Thyroid gland (tissue), 4 donors: ENCODE measurements at places on chromosomes 5 and 9. TPM values are rescaled to one million over a fixed set of nuclear protein-coding genes. Genes with fewer than 3 reads are reported as not detected.
A peak's percentile ranks its signal among the peaks of the same experiment; 100 is the strongest.

DNA sequence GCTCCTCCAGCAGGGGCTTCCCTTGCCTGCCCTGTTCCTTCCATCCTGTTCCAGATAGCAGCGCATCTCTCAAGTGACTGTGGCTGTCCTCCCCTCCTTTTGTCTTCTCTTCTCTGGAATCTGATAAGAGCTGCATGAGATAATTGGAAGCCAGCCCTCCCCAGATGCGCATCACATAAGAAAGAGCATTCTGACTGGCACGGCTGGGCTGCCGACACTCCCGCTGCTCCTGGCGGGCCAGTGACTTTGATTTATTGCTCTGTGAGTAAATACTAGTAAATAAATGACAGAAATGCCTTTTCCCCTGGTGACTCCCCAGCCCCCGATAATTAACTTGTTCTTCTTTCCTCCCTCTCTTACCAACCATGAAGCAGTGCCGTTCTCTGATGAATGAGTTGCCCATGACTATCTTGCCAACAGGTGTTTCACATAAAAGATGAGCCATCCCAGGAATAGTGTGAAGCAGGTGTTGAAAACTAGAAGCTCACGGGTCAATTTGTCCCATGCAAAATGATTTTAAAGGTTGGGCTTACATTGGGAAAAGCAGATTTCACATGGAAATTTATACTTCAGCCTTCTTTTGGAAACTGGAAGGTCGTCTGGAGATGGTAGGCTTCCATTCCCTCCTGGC is 212.3 kb downstream of the ERCC6L2 start:
- no peak for DNase-seq

- no peak for DNase-seq
Observed at GRCh38 chr9:128553728-128554127, 1.3 kb downstream of the SPTAN1 start.

DNA sequence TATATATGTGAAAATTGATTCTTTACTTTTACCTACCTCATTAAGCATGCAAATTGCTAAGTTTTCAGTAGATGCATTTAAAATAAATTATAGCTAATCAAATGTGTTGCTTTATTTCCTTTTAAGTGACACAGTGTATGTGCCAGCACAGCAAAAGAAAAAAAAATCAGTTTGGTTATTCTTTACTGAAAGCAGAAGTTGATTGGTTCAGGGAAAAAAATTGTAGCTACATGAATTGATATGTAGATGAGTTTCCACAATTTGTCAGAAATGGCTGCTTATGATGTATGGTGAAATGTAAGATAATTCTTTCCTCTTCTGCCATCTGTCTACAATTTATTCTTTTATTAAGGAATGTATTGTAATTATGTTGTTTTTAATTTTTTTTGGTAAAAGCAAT is 57.8 kb downstream of the PARP8 start:
- no peak for DNase-seq

- DNase-seq, result peak; percentile 57
Observed at GRCh38 chr9:97307500-97308163, at the start of gene CCDC180. Gene CCDC180 (plus strand): TSS chr9:97307659. CDS start chr9:97308064, 405 bp downstream.

DNA sequence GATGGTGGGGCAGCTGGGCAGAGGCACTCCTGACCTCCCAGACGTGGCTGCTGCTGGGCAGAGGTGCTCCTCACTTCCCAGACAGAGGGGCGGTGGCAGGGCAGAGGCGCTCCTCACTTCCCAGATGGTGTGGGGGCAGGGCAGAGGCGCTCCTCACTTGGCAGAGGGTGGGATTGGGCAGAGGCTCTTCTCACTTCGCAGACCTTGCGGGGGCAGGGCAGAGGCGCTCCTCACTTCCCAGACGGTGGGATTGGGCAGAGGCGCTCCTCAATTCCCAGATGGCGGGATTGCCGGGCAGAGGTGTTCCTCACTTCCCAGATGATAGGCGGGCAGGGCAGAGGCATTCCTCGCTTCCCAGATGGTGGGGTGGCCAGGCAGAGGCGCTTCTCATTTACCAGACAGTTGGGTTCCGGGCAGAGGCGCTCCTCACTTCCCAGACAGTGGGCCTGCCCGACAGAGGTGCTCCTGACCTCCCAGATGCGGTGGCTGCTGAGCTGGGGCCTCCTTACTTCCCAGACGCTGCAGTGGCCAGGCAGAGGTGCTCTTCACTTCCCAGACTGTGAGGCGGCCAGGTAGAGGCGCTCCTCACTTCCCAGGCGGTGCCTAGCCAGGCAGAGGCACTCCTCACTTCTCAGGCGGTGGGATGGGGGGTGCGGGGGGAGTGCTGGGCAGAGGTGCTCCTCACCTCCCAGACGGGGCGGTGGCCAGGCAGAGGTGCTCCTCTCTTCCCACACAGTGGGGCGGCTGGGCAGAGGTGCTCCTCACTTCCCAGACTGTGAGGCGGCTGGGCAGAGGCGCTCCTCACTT is 25.3 kb upstream of the SPATA31E1 start:
- DNase-seq, result no peak

The EDIL3 gene
- 5.5 TPM for total RNA-seq

The CD14 gene
- 36.7 TPM for total RNA-seq
